ENCODE measurements at places on chromosomes 1 and 21. TPM values are rescaled to one million over a fixed set of nuclear protein-coding genes. Genes with fewer than 3 reads are reported as not detected.

Gene CDCA8
- total RNA-seq: 82.2 TPM

Gene LORICRIN
- total RNA-seq: not detected

Gene DYNLT5
- not detected for total RNA-seq

Gene RNF220
- total RNA-seq: 76.1 TPM

Gene ANKRD65
- 0.29 TPM for total RNA-seq

Gene B3GALT2
- total RNA-seq: not detected

Gene C1orf115
- total RNA-seq: 0.60 TPM

Gene SELE
- total RNA-seq: not detected

All from activated naive CD4-positive, alpha-beta T cell treated with anti-CD3 and anti-CD28 coated beads, Interleukin-2, amount 50 U/mL, for 72 hours (primary cell).